Stimulated activated naive CD4-positive, alpha-beta T cell treated with Interleukin-2 at 50 U/mL for 16 hours (primary cell): ENCODE measurements at places on chromosomes 2 and 18.
A peak's percentile ranks its signal among the peaks of the same experiment; 100 is the strongest.

- DNase-seq: no peak
These were observed 64.0 kb downstream of the NGEF start for GRCh38 chr2:232949016-232949415.

DNA sequence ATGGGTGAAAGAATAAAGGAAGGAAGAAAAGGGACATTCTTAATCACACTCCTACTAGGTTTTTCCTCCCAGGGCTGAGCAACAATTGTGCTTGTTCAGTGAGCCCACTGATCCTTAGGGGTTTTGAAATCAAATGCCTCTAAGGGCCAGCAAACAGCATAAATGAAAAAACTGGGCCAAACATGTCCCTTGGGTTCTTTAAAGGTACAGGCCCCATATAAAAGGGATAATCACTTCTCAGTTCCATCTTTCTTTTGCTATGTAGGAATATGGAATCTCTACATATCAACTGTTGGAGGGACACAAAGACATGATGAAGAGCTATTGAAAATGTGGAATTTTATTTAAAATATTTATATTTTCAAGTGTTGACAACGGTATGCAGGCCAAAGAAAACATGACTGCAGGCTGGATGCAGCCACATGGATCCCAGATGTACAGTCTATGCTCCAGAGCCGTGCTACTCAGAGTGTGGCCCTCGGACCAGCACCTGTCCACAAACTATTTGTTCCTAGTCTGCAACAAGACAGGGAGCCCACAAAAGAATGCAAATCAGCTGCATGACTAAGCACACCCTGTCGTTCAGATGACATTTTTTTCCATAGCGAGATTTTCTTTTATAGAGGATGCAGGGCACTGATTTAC, 110.0 kb downstream of the CDH20 start:
- no peak for DNase-seq

- no peak for DNase-seq
These were observed 227.8 kb downstream of the ZNF407 start for GRCh38 chr18:74825460-74825859.

GRCh38 chr2:239727776-239728600, 297.2 kb downstream of the NDUFA10 start:
- no peak for DNase-seq

- DNase-seq: no peak
These were observed 82.5 kb upstream of the GAREM1 start for GRCh38 chr18:32553174-32553573.

DNA sequence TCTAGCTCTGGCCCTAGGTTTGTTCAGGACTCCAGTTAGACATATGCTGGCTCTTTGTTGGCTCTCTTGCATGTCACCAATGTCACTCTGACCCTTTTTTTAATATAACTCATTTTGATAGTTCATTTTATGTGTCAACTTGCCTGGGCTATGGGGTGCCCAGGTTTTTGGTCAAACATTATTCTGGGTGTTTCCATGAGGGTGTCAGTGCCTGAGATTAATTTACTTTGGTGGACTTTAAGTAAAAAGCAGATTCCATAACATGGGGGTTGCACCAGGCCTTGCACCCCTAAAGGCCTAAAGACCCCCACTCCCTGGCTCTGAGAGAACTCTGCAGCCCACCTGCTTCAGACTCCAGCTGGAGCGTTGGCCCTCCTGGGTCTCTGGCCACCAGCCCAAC, 48.1 kb upstream of the SNTG2 start:
- no peak for DNase-seq

DNA sequence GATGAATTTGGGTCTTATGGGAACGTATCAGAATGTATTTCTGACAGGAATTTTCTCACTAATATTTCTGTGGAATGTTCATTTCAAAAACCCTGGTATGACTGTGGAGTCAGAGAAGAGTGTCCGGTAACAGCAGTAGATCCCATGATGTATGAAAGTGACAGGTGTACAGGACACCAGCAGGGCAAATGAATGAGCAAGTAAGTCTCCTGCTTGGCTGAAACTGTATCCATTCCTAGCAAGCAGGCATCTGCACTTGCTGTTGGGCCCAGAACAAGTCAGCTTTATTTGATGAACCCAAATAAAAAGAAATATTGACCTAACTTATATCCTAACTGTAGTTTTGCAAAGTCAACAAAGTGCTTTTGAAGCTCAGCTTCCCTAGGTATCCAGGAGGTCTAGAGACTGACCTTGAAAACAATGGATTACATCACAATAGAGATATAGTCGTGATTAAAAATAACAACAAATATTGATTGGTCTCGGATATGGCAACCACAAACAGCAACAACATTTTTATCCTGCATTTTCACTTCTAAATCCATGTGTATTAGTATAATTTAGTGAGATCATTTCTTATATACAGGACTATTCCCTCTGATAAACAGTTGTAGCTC, 37.6 kb downstream of the NXPH2 start:
- DNase-seq: no peak

DNA sequence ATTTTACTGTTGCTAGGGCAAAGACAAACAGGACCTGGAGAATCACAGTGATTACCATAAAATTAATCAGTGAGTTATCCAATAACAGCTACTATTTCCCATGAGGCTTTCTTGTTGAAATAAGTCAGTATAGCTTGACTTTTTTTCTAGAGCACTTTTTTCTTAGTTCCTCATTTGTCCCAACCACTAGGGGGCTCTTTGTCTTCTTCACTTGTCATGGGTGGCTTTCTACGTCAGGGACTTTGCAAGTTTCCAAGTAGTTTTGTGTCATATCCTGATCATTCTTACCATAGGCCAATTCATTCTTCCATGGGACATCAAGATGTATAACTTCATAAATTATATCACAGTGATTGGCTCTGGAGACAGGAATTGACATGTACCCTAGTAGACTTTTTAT, 1019.6 kb upstream of the PIK3C3 start:
- no peak for DNase-seq

- no peak for DNase-seq
These were observed 82.2 kb downstream of the ADD2 start for GRCh38 chr2:70685771-70686171.

DNA sequence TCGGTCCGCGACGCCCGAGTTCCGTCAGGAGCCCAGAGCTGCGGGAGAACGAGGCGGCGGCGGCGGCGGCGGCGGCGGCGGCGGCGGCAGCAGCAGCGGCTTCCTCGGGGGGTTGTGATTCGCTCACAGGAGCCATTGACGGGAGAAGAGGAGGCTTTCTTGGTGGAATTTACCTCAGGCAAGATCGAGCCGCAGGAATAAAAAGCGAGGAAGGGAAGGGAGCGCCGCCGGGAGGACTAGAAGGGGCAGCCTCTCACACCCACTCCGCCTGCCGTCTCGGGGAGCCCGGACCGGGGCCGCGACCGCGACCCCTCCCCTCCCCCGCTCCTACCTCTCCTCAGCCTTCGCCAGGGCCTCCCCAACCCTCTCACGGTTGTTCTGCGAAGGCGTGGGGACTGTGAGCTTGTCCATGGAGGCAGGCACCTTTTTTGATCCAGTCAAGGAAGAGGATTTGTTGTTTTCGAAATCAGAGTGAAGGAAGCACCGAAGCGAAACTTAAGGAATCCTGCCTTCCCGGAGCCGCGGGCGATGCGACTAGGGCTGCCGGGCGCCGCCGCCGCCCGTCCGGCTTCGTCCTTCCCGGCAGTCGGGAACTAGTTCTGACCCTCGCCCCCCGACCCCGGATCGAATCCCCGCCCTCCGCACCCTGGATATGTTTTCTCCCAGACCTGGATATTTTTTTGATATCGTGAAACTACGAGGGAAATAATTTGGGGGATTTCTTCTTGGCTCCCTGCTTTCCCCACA, 506 bp downstream of the BMPR2 start:
- peak; percentile 48 for DNase-seq

DNA sequence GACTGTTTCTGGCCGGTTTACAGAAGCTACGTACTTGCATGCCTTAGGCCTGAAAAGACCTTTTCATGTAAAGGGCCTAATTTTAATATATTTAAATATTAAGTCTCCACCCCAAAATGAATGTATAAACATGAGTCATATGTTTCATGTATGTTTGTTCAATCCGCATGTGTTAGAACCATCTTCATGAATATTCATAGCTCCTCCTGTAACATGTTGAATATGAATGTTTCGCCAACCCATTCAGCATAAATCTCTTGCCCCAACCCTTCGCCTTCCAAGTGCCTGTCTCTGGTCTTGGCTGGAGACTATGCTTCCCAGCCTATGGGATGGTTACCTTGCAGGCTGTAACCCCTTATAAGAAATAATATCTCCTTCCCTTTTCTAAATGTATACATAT, 212.5 kb downstream of the SCG2 start:
- DNase-seq: no peak

DNA sequence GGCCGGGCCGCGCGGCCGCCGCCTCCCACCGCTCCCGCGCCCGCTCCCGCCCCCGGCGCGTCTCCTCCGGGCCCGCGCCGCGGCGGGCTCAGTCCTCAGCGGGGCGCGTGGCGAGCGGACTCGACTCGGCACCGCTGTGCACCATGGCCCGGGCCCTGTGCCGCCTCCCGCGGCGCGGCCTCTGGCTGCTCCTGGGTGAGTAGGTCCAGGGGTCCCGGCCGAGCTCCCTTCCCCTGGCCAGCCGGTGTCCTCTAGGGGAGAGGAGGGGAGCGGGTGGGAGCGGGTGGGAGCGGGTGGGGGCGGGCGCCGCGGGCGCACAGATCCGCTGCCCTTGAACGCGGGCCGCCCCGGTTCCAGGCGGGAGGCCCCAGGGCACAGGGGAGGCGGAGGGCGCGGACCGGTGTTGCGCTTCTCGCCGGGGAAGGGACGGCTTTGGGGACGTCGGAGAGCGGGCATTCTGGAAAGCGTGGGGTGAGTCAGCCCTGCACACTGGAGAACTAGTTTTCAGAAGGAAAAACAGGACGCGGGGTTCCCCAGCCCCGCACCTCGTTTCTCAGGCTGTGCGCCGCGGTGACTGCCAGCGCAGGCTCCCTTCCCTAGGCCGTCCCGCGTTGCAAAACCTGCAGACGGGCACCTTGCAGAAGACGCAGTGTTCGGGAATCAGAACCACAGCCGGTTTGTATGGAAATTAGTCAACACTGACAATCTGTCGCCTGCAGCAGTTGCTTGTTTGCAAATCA, at the start of gene RAMP1:
Gene RAMP1 (plus strand): TSS at position 91 of the 740 bp plus-strand sequence. CDS start 53 bp downstream, at position 144.
- DNase-seq: no peak

- DNase-seq: no peak
These were observed 100.7 kb downstream of the NUP35 start for GRCh38 chr2:183224948-183225347.

- DNase-seq: no peak
These were observed 896 bp downstream of the CACNB4 start for GRCh38 chr2:152097801-152098495.

DNA sequence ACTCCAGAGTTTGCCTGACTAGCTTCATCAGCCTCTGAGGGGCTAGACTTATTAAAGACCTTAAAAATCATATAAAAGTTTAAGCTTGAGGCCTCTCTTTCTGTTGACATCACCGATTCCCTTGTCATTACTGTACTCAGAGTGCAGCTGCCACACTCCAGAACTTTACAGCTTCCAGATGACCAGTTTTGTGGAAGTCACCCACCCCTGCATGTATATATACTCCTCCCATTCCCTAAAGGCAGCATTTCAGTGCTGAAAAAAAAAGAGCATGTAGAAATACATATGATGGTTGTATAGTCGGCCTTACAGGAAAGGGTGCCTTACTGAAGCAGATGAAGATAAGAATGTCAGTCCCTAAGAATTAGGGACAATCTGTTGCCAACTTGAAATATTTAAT, 117.3 kb downstream of the FEZ2 start:
- no peak for DNase-seq
